Breast epithelium (tissue), 4 donors: ENCODE measurements at places on chromosomes 3 and 15. TPM values are rescaled to one million over a fixed set of nuclear protein-coding genes. Genes with fewer than 3 reads are reported as not detected.

Gene MEIS2
- total RNA-seq, result 55.8 TPM

GRCh38 chr3:9916346-9916733 is 558 bp upstream of the IL17RC start:
- peaks cover 11% of the 10 kb centered on the region for H3K4me1 ChIP-seq
- DNase-seq, result no peak
- no peaks in the 10 kb centered on the region for H3K27me3 ChIP-seq
- H3K27ac ChIP-seq, result peak overlapping the region; percentile 94

- H3K27ac ChIP-seq, result no peak overlapping the region
- H3K36me3 ChIP-seq, result peaks cover 3% of the 10 kb centered on the region
- H3K27me3 ChIP-seq, result no peaks in the 10 kb centered on the region
- no peak overlapping the region for H3K4me3 ChIP-seq
- no peak for DNase-seq
Observed at GRCh38 chr3:15409239-15409638, 18.1 kb downstream of the METTL6 start.

GRCh38 chr3:154684021-154684420 is 254.0 kb upstream of the GPR149 start:
- DNase-seq, result no peak
- no peak overlapping the region for H3K27ac ChIP-seq
- H3K4me3 ChIP-seq, result no peak overlapping the region
- H3K27me3 ChIP-seq, result no peaks in the 10 kb centered on the region

Gene SCAMP2
- 49.5 TPM for total RNA-seq

GRCh38 chr15:43225201-43225949 is 4.6 kb upstream of the EPB42 start:
- DNase-seq, result no peak
- H3K36me3 ChIP-seq, result no peaks in the 10 kb centered on the region
- no peaks in the 10 kb centered on the region for H3K4me1 ChIP-seq
- H3K27ac ChIP-seq, result no peak overlapping the region

DNA sequence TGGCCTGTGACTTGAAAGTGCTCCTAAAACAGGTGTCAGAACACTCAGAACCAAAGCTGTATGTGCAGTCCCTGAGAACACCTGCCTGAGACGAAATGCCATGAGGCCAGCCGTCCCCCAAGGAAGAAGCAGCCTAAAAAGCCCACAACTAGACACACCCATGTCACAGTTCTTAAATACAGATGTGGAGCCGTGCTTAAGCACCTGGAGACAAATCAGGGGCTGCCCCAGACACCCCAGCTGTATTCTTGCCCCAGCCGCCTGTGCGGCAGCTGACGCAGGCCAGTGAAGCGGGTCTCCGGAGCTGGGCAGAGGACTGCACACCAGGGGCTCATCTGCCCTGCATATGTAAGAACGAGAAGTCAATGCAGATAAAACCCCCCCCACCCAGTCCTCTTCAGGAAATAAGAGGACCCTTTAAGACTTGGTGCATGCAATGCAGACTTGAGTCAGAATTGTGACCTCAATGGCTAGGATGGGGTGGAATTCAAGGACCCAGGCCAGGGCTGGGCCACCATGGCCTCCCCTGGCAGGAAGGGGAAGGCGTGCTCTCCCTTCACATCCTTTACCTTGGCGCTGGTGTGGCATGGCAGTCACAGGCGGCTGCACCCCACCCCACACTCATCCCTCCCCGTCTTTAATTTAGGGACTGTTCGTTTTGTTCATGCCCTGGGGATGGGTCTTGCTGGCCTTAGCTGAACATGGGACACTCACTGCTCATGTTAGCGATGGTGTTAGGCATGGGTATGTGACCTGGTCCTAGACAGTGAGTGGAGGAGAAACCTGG is 27.7 kb upstream of the PLXNA1 start:
- no peaks in the 10 kb centered on the region for H3K27me3 ChIP-seq
- no peaks in the 10 kb centered on the region for H3K4me1 ChIP-seq
- DNase-seq, result no peak

DNA sequence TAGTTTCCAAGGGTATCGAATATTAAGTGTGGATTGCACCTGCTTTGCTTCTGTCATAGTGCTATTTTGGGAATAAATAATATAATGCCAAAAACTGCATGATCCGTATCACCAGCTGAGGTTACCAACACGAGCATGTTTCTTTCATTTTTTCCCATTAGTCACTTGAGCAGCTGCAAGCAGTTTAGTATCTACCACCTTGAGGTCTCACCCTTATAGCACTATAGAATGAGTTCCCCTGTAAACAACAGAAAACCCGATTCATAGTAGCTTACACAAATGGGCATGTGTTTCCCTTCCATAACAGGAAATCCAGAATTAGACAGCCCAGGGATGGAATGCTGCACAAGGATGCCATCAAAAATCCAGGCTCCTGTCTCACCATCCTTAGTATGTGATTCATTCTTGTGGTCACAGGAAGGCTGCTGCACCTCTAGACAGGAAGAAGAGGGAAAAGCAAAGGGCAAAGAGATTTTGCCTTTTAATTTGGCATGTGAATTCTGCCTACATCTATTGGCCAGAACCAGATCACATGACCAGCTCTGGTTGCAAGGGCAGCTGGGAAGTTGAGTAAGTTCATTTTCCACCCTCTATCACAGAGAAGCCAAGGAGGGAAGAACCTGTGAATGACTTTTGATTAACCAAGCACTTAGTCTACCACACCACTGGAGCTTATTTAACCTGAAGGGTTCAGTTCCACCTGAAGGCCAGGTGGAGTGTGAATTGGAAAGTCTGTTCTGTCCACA is 91.3 kb upstream of the SLC25A36 start:
- H3K27me3 ChIP-seq, result no peaks in the 10 kb centered on the region
- H3K4me3 ChIP-seq, result no peak overlapping the region
- no peak overlapping the region for H3K27ac ChIP-seq
- H3K36me3 ChIP-seq, result no peaks in the 10 kb centered on the region

GRCh38 chr3:43734685-43735084 is 43.9 kb downstream of the ABHD5 start:
- H3K36me3 ChIP-seq, result no peaks in the 10 kb centered on the region
- H3K4me1 ChIP-seq, result no peaks in the 10 kb centered on the region
- DNase-seq, result no peak
- H3K27me3 ChIP-seq, result no peaks in the 10 kb centered on the region
- no peak overlapping the region for H3K4me3 ChIP-seq
- H3K27ac ChIP-seq, result no peak overlapping the region

DNA sequence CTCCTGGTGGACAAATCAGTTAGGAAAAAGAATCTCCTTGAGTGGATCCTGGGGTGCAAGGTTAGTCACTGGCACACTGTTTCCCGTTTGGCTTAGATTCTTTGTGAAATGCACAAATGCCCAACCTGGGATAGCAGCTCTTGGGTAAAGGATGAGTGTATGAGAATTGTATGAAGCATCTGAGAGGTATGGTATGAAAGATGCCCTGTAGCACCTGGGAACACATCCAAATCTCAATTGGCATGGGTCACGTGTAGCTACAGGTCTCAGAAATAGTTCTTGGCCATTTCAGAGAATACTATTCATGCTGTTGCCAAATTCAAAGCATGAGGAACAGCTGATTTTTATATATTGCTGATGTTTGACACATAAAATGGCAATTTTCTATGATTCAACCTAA is 84.3 kb downstream of the KCNH8 start:
- no peaks in the 10 kb centered on the region for H3K4me1 ChIP-seq
- no peak overlapping the region for H3K27ac ChIP-seq
- no peak for DNase-seq
- no peaks in the 10 kb centered on the region for H3K36me3 ChIP-seq
- H3K4me3 ChIP-seq, result no peak overlapping the region

Gene MESP2
- total RNA-seq, result 0.64 TPM

Gene RTP4
- 7.2 TPM for total RNA-seq

- no peak for DNase-seq
- no peaks in the 10 kb centered on the region for H3K27me3 ChIP-seq
- no peak overlapping the region for H3K4me3 ChIP-seq
- no peak overlapping the region for H3K27ac ChIP-seq
- H3K36me3 ChIP-seq, result no peaks in the 10 kb centered on the region
Observed at GRCh38 chr3:50480471-50480870, 23.0 kb downstream of the CACNA2D2 start.

DNA sequence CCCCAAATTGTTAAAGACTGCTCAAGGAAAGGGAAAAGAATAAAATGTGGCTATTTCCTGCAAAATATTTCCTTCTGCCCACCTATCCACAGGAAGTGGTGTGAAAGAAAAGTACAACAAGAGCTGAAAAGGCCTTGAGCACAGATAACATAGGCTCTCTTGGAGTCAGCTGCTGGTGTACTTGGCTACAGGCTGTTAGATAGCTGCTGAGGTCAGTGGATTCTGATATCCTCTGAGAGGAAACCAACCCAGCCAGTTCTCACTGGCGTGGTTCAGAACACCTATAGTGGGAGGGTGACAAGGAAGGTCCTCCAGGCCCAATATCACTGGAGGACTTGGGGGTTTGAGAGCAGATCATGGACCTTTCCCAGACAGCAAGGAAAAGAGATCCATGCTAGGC is 124.4 kb upstream of the GAP43 start:
- H3K4me1 ChIP-seq, result no peaks in the 10 kb centered on the region
- no peaks in the 10 kb centered on the region for H3K27me3 ChIP-seq
- no peaks in the 10 kb centered on the region for H3K36me3 ChIP-seq
- no peak overlapping the region for H3K27ac ChIP-seq

GRCh38 chr3:89165636-89166263 is 58.3 kb downstream of the EPHA3 start:
- H3K27me3 ChIP-seq, result no peaks in the 10 kb centered on the region
- H3K27ac ChIP-seq, result no peak overlapping the region
- DNase-seq, result no peak
- no peaks in the 10 kb centered on the region for H3K4me1 ChIP-seq
- no peak overlapping the region for H3K4me3 ChIP-seq

DNA sequence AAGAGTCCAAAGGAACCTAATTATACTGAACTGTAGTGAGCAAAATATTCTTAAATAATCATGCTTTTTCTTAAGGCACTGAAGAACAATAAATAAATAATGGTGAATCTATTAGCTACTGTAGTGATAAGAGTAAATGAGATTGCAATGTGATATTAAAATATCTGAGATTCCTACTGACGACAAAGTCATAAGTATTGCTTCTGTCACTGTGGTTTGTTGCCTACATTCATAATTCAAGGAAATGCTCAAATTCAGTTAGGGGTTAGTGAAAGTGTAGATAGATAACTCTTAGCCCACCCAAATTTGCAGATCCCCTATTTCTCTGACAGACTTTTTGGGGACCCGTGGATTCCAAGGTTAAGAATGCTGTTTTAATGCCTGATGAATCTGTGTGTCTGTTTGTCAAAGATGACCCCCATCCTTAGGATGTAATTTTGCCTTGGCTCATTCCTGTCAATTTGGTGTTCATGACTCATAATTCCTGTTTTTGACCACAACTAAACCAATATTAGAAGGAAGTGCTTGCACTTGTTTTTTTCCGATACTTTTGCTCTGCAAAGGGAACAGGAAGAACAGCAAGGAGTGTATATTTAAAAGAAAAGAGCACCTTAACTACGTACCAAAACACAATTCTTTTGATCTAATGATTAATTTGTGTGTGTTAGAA is 86.7 kb downstream of the MAGI1 start:
- no peaks in the 10 kb centered on the region for H3K36me3 ChIP-seq
- H3K4me1 ChIP-seq, result peaks cover 16% of the 10 kb centered on the region
- H3K4me3 ChIP-seq, result peak overlapping the region; percentile 21
- no peaks in the 10 kb centered on the region for H3K27me3 ChIP-seq

Gene CRYGS
- 3.8 TPM for total RNA-seq

DNA sequence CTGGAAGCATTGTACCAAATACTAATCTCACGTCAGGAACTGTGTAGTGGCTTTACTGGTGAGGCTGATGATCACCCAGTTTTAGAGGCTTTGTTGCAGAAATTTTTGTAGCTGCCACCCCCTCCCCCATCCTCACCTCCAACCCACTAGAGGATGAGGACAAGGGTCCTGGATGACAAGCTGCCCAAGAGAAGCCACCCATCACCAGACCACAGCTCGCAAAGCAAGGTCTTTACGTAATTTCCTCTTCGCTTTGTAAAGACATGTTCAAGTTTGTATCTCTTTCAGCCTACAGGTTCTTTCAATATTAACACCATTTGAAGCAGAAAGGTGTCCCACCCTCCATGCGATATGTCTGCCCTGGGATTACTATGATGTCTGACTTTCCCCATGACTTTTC is 74.2 kb downstream of the LDHAL6B start:
- H3K4me3 ChIP-seq, result no peak overlapping the region
- no peaks in the 10 kb centered on the region for H3K4me1 ChIP-seq
- H3K36me3 ChIP-seq, result no peaks in the 10 kb centered on the region
- no peaks in the 10 kb centered on the region for H3K27me3 ChIP-seq
- DNase-seq, result no peak

- peak overlapping the region; percentile 83 for H3K27ac ChIP-seq
- H3K4me3 ChIP-seq, result no peak overlapping the region
- H3K36me3 ChIP-seq, result no peaks in the 10 kb centered on the region
- H3K4me1 ChIP-seq, result no peaks in the 10 kb centered on the region
Observed at GRCh38 chr3:195179776-195180489, 91.0 kb downstream of the XXYLT1 start.

DNA sequence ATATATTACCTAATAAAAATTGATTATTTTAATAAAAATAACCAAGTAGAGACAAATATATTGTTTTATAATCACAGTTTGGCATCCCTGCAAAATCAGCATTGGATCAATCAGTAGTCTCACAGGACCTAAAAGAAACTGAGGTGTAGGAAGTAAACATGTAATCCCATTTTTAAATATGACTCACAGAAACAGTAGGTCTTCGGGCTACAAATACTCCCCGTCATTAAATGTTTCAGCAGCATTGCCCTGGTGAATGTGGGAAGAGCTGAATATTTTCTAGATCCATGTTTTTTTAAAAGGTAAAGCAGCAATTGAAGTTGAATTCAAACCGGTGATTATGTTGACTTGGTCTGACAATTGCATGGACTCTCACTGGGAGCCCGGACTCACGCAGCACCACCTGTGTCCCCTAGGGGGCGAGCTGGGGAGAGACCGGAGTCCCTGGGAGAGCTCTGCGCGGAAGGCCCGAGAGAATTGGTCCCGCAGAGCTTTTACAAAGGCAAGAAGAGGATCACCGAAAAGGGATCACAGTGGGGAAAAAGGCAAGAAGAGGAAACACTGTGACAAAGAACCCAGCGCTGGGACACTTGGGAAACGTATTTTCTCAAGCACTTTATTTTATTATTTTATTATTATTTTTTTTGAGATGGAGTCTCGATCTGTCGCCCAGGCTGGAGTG is 17.2 kb upstream of the USP3 start:
- no peak overlapping the region for H3K4me3 ChIP-seq
- no peaks in the 10 kb centered on the region for H3K27me3 ChIP-seq
- no peaks in the 10 kb centered on the region for H3K4me1 ChIP-seq
- no peak overlapping the region for H3K27ac ChIP-seq
- peak; percentile 90 for DNase-seq

GRCh38 chr3:71206305-71207165 is 377.0 kb downstream of the FOXP1 start:
- H3K27me3 ChIP-seq, result no peaks in the 10 kb centered on the region
- peak overlapping the region; percentile 1 for H3K27ac ChIP-seq
- DNase-seq, result no peak
- H3K4me1 ChIP-seq, result no peaks in the 10 kb centered on the region

- H3K4me1 ChIP-seq, result no peaks in the 10 kb centered on the region
- H3K27ac ChIP-seq, result no peak overlapping the region
- no peaks in the 10 kb centered on the region for H3K36me3 ChIP-seq
- no peaks in the 10 kb centered on the region for H3K27me3 ChIP-seq
- no peak for DNase-seq
- no peak overlapping the region for H3K4me3 ChIP-seq
Observed at GRCh38 chr3:49183873-49184272, 12.5 kb downstream of the KLHDC8B start.

Gene AADACL2
- total RNA-seq, result 0.73 TPM
